ENCODE measurements at places on chromosomes 3 and 15. TPM values are rescaled to one million over a fixed set of nuclear protein-coding genes. Genes with fewer than 3 reads are reported as not detected.

Gene AP3B2
- not detected for total RNA-seq

Gene GOLGA8S
- 0.32 TPM for total RNA-seq

Gene CHDH
- 0.46 TPM for total RNA-seq

Gene RTP4
- not detected for total RNA-seq

Gene AADACL2
- total RNA-seq, result not detected

Gene CAMK2N2
- 3.9 TPM for total RNA-seq

Gene FSIP1
- total RNA-seq, result 0.40 TPM

Gene MEIS2
- total RNA-seq, result 28.3 TPM

Gene LIPC
- total RNA-seq, result not detected

DNA sequence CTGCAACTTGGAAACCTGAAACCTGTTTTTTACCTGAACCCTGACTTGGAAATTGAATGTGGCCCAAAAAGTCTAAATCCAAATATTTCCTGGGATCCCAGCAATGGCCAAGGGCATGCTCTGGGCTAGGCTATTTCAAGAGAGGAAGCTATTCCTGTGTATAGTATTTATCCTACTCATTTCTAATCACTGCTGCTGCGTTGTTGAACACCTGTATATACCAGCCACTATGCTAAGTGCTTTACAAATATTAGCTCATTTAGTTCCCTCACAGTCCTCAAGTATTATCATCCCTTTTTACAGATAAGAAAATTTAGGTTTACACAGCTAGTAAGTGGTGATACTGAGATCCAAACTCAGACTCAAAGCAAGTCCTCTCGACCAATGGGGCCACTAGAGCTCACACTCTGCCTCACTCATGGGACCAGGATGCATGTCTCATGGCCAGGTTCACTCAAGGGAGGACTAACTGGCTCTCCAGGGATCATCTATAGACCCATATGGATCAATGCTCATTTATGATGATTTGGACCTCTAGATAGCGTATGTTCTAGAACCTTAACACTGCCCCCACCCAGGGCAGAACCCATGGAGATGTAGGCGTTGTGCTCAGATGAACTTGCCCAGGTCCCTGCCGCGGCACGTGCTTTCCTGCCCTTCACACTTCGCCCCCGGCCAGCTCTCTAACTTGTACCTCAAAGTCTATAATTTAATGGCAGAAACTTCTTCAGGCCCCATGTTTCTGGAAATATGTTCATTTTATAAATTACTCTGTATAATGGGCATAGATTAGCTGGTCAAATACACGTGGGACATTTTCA, 2.6 kb upstream of the CCR4 start:
- no peaks in the 10 kb centered on the region for H3K27me3 ChIP-seq
- DNase-seq, result no peak
- no peak overlapping the region for H3K27ac ChIP-seq

DNA sequence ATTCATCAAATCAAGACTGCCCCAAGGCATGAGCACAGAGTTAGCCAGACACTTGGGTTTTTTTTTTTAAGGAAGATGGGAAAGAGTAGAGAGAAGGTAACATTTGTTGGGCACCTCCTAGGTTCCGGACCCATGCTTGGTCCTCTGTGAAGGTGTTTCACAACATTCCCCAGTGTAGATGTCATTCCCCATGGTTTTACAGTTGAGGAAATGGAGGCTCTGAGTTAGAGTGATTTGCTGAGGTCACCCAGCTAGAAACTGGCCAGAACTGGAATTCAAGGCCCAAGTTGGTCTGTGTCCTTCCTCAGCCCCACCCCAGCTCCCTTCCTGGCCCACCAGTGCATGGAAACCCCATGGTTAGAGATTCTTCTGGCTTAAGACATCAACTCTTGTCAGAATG, 19.9 kb downstream of the WNT7A start:
- DNase-seq, result no peak
- H3K27ac ChIP-seq, result no peak overlapping the region
- no peaks in the 10 kb centered on the region for H3K4me1 ChIP-seq
- peaks cover 44% of the 10 kb centered on the region for H3K27me3 ChIP-seq
- no peaks in the 10 kb centered on the region for H3K36me3 ChIP-seq

DNA sequence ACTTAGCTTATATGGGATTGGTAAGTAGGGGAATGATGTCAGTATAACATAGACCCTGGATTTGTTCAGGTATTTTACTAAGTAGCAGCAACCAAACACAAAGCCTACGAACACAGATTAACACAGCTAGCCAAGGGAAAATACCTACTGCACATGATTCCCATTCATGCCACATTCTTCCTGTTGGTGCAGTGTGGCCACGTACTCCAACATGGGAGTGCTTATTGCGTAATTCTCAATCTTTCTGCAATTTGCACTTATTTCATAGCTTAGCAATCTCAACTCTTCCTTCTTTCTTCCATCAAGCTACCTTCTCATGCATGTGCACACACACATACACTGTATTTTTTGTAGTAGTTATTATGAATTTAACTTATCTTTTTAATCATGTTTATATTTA, 186.8 kb downstream of the IL5RA start:
- H3K4me3 ChIP-seq, result no peak overlapping the region
- no peaks in the 10 kb centered on the region for H3K4me1 ChIP-seq
- no peaks in the 10 kb centered on the region for H3K36me3 ChIP-seq

GRCh38 chr3:44680921-44681455, 31.5 kb upstream of the ZNF502 start:
- H3K27ac ChIP-seq, result no peak overlapping the region
- no peak for DNase-seq
- H3K4me3 ChIP-seq, result no peak overlapping the region
- peaks cover 23% of the 10 kb centered on the region for H3K36me3 ChIP-seq

DNA sequence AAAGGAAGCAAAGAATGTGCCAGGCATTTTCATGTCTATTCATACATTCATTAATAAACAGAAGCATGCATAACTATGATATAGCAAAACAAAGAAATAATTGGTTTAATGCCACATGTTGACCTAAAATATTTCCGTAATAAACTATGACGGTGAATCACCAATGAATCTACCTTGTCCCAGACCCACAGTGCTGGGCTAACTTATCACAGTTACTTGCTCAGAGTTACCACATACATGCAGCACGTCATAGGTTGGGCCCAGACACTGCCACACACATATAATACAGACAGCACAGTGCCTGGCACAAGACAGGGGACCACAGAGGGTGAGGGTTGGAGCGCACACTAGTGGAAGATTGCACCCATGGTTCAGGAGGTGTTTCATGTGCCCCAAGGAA, 86.9 kb downstream of the ATP1B3 start:
- no peaks in the 10 kb centered on the region for H3K27me3 ChIP-seq
- H3K36me3 ChIP-seq, result peaks cover 2% of the 10 kb centered on the region
- H3K4me3 ChIP-seq, result no peak overlapping the region
- peaks cover 23% of the 10 kb centered on the region for H3K4me1 ChIP-seq
- H3K27ac ChIP-seq, result no peak overlapping the region
- no peak for DNase-seq

GRCh38 chr3:66178206-66178605, 42.6 kb upstream of the SLC25A26 start:
- no peaks in the 10 kb centered on the region for H3K4me1 ChIP-seq
- no peak overlapping the region for H3K4me3 ChIP-seq
- H3K27me3 ChIP-seq, result peaks cover 7% of the 10 kb centered on the region
- no peak overlapping the region for H3K27ac ChIP-seq
- H3K36me3 ChIP-seq, result no peaks in the 10 kb centered on the region

- DNase-seq, result no peak
- no peaks in the 10 kb centered on the region for H3K4me1 ChIP-seq
- H3K27me3 ChIP-seq, result no peaks in the 10 kb centered on the region
- peaks cover 17% of the 10 kb centered on the region for H3K36me3 ChIP-seq
Measured at GRCh38 chr3:150582620-150583019, 20.5 kb upstream of the SELENOT start.

- H3K4me1 ChIP-seq, result no peaks in the 10 kb centered on the region
- H3K27ac ChIP-seq, result no peak overlapping the region
Measured at GRCh38 chr3:138971766-138972320, 24.8 kb downstream of the FOXL2NB start.

DNA sequence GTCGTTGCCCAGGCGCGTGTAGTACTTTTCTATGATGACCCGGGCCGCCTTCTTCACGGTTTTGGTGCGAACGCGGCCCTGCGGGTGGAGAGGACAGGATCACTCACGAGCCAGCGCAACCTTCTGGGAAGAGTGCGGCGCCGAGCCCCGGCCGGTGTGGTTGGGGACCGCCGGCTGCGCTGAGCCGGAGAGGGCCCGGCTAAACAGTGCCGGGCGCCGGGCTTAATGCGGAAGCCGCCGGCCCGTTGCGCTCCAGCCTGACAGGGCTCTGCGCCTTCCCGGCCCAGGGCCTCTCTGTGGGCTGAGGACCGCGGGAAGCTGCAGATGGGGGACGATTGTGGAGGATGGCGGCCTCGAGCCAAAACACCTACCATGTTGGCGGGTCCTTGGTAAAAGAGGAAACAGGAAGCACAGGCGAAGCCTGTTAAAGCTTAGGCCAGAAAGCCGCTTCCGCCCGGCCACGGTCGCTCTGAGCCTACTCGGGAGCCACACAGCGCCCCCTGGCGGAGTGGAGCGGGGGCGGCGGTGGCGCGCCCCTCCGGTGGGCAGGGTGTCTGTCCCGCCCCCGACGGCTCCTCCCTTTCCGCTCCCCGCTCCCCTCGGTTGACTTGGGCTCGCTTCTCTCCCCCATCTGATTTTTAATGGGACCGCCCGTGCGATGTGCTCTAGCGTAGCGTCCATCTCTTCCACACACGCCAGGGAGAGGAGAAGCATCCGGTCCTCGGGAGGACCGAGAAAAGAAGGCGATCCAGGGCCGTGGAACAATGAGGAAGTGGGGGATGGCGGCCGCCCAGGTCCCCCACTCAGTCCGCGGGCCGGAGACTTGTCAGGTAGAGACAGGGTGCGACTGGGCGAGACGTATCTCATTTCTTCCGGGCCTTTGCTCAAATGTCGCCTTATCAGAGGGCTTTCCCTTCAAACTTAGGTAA, at the start of gene RPS17:
Gene RPS17 (minus strand): TSS at position 403 of the 929 bp plus-strand sequence. CDS start 29 bp downstream, at position 374.
- H3K36me3 ChIP-seq, result peaks cover 25% of the 10 kb centered on the region
- peaks cover 48% of the 10 kb centered on the region for H3K4me1 ChIP-seq
- DNase-seq, result peak; percentile 97
- H3K27me3 ChIP-seq, result no peaks in the 10 kb centered on the region

GRCh38 chr15:48644467-48644826, 1.1 kb downstream of the FBN1 start:
- peak overlapping the region; percentile 93 for H3K27ac ChIP-seq
- H3K36me3 ChIP-seq, result peaks cover 26% of the 10 kb centered on the region
- no peak for DNase-seq

GRCh38 chr15:32994810-32995424, 199.6 kb downstream of the FMN1 start:
- H3K27me3 ChIP-seq, result no peaks in the 10 kb centered on the region
- peaks cover 19% of the 10 kb centered on the region for H3K4me1 ChIP-seq
- H3K27ac ChIP-seq, result no peak overlapping the region
- H3K4me3 ChIP-seq, result no peak overlapping the region
- DNase-seq, result no peak
- H3K36me3 ChIP-seq, result no peaks in the 10 kb centered on the region

GRCh38 chr15:95626501-95627361, 703.8 kb upstream of the NR2F2 start:
- no peak for DNase-seq
- peaks cover 24% of the 10 kb centered on the region for H3K4me1 ChIP-seq
- H3K4me3 ChIP-seq, result no peak overlapping the region
- H3K27me3 ChIP-seq, result no peaks in the 10 kb centered on the region

DNA sequence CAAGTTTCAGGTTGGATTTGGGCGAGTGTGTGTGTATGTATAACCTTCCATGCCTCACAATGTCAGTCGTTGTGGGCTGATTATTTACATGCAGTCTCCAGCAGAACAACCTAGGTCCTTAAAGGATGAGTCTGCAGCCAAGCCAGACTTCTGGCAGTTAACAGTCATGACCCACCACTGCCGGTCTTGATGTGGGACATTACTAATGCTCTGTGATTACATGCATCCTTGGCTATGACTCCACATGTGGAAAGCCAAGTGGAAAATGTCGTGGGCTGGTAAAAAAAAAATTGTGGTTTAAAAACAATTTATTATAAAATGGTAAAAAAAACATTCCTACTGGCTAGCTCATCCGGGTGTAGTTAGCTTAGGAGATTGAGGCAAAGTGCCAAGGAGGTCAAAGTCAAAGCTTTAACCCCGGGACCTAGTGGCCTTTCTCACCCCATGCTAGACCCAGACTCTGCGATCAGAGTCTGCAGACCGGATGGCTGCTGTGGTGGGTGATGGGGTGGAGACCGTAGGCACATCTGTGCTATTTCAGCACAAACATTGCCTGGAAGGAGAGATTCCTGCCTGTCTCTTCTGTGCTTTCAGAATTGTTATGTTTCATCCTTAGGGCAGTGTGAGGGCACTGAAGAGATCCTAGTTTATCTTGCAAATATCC, 6.8 kb downstream of the RARRES1 start:
- H3K27ac ChIP-seq, result peak overlapping the region; percentile 69
- peaks cover 39% of the 10 kb centered on the region for H3K4me1 ChIP-seq
- peaks cover 4% of the 10 kb centered on the region for H3K36me3 ChIP-seq
- no peak for DNase-seq
- H3K4me3 ChIP-seq, result no peak overlapping the region
- no peaks in the 10 kb centered on the region for H3K27me3 ChIP-seq

GRCh38 chr3:48877671-48878070, 21.0 kb downstream of the SLC25A20 start:
- no peaks in the 10 kb centered on the region for H3K27me3 ChIP-seq
- H3K27ac ChIP-seq, result peak overlapping the region; percentile 66

GRCh38 chr3:183210341-183210740, 42.7 kb upstream of the B3GNT5 start:
- no peak overlapping the region for H3K27ac ChIP-seq
- H3K36me3 ChIP-seq, result no peaks in the 10 kb centered on the region
- no peak for DNase-seq
- H3K4me3 ChIP-seq, result no peak overlapping the region
- H3K4me1 ChIP-seq, result peaks cover 6% of the 10 kb centered on the region

GRCh38 chr15:41926185-41927056, 32.6 kb upstream of the SPTBN5 start:
- H3K36me3 ChIP-seq, result peaks cover 9% of the 10 kb centered on the region
- H3K4me1 ChIP-seq, result peaks cover 72% of the 10 kb centered on the region
- H3K27me3 ChIP-seq, result no peaks in the 10 kb centered on the region
- no peak overlapping the region for H3K4me3 ChIP-seq
- DNase-seq, result no peak

DNA sequence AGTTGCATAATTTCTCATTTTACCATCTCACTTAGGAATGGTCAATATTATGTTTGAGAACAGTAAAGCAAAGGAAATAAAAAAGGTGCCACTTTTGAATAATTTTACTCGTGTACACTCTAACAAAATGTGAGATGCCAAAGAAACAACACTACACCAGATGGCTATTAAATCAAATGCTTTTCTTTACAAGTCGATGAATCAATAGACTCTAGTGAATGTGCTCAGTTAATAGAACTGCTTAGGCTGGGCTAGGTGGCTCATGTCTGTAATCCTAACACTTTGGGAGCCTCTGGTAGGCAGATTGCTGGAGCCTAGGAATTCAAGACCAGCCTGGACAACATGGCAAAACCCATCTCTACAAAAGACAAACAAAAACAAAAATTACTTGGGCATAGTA, 87.9 kb downstream of the ZNF609 start:
- H3K27me3 ChIP-seq, result no peaks in the 10 kb centered on the region
- no peak overlapping the region for H3K4me3 ChIP-seq
- H3K36me3 ChIP-seq, result peaks cover 2% of the 10 kb centered on the region
- H3K4me1 ChIP-seq, result peaks cover 2% of the 10 kb centered on the region
- DNase-seq, result no peak

Data from chondrocyte (in vitro differentiated cells).